Stimulated activated CD4-positive, alpha-beta T cell treated with anti-CD3 and anti-CD28 coated beads, Interleukin-12 subunit alpha, Interleukin-12 subunit beta, amount 100 ng/mL, for 24 hours (primary cell): ENCODE measurements at places on chromosomes 6 and 20.

- no peak for DNase-seq
Observed at GRCh38 chr6:53280207-53280606, 68.5 kb downstream of the ELOVL5 start.

- no peak for DNase-seq
Observed at GRCh38 chr6:44301782-44302564, 11.2 kb downstream of the AARS2 start.

GRCh38 chr6:90978046-90978445 is 391.2 kb upstream of the MAP3K7 start:
- no peak for DNase-seq

GRCh38 chr6:130307752-130308361 is 58.0 kb upstream of the TMEM200A start:
- DNase-seq, result no peak

- no peak for DNase-seq
Observed at GRCh38 chr6:125066140-125066539, 87.4 kb upstream of the TPD52L1 start.

DNA sequence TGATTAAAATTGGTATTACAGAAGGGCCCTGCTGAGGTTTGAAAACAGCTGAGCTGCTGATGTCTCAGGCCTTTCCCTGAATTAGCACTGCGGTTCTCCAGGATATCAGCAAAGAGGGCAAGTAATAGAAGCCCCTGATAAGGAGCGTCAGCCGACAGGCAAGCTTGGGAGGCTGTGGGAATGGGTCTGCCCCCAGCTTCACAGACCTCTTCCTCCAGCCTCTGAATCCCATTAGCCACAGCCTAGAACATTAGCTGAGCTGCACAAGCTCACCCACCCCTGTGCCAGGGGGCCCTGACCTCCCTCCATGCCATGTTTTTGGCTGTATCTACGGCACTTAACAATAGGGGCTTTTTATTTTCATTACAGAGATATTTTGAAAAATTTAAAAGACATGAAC is 59.9 kb downstream of the VAPB start:
- no peak for DNase-seq

DNA sequence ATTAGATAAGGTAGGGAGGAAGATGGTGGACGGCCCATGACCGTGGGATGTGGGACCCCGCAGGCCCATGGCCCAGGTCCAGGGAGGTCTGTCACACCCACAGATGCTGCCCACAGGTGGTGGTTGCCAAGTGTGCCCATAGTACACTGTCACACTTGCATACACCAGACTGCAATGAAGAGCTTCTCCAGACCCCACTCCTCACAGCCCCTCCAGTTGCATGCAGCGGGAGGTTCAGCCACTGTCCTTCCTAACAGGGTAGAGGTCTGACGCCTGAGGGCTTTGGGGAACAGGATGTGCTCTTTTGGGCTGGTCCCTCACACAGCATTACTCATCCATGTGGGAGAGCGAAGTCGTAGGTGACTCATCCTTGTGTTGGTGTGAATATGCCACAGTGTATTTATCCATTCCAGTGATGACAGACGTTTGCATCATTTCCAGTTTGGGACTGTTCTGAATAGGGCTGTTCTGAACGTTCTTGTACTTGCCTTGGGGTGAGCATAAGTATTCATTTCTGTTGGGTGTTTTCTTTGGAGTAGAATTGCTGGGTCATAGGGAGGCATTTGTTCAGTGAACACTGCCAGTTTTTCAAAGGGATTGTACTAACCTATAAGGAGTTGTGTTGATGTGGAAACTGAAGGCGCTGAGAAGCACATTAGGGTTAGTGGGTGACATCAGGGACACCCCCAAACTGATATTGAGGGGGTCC is 10.1 kb upstream of the PYGB start:
- DNase-seq, result no peak

DNA sequence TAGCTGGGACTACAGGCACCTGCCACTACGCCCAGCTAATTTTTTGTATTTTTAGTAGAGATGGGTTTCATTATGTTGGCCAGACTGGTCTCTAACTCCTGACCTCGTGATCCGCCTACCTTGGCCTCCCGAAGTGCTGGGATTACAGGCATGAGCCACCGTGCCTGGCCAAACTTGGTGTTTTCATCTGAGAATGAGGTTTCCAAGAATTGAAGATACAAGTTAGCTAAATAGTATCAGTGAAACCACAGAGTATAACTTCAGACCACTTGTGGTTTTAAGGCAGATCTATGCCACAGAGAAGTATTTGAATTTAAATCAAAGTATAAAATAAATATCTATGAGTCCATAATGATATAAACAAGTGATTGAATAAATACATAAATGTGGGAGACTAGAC is 70.1 kb downstream of the SLC16A10 start:
- no peak for DNase-seq

DNA sequence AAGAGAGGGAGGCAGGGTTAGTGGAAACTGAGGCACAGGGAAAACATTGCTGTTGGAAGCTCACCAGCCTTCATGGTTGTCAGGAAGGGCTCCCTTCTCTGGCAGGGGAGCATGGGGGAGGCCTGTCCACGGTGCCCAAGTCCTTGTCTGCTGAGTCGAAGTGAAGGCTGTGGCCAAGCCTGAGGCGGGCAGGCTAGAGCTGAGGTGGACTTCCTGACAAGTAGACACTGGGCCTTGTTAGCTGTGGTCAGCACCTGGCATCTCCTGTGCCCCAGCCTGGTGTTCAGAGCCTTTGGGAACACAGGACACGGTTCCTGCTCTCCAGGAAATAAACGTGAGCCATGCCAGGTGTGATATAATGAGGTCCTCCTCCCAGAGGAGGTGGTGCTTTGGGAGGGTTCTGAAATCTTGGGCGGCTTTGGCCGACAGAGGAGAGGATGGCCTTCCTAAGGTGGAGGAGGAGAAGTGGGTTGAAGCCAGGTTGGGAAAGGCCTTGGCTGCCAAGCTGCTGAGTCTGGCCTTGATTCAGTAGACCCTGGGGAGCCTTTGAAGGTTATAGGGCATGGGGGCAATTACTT is 138.4 kb upstream of the RNF24 start:
- no peak for DNase-seq

DNA sequence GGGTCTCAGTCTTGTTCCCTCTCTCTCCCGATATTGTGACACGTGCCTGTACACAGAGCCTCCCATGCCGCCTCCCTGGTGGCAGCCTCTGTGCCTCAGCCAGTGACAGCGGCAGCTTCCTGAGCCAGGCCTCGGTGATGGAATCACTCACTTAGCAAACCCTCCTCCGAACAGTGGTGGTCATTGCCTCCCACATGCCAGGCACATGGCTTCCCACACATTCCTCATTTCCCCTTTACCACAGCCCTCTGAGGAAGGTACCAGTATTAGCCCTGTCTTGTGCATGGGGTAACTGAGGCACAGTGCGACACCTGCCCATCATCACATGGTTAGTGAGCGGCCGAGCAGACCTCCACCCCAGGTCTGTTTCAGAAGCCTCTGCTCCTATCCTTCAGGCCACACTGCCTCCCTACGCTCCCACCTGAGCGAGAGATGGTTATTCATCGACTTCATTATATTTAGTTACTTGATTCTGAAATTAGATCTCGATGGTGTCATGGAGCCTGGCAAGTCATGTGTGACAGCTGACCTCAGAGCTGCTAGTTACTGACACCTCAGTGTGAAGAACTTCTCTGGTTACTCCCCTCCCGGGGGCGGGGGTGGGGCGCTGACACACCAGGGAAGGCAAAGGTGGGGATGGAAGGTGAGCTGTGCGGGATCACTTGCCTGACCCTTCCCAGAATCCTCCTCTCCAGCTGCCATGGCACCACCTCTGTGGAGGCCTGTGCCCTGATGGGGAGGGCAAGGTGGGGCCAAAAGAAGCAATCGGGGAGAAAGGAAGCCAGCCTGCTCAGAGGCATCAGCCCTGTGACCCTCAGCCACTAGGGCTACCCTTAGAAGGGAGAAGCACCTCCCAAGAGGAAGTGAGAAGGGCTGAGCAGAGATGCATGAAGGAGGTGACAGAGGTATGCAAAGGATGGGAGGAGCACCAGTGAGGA is 17.9 kb downstream of the MDGA1 start:
- DNase-seq, result no peak

DNA sequence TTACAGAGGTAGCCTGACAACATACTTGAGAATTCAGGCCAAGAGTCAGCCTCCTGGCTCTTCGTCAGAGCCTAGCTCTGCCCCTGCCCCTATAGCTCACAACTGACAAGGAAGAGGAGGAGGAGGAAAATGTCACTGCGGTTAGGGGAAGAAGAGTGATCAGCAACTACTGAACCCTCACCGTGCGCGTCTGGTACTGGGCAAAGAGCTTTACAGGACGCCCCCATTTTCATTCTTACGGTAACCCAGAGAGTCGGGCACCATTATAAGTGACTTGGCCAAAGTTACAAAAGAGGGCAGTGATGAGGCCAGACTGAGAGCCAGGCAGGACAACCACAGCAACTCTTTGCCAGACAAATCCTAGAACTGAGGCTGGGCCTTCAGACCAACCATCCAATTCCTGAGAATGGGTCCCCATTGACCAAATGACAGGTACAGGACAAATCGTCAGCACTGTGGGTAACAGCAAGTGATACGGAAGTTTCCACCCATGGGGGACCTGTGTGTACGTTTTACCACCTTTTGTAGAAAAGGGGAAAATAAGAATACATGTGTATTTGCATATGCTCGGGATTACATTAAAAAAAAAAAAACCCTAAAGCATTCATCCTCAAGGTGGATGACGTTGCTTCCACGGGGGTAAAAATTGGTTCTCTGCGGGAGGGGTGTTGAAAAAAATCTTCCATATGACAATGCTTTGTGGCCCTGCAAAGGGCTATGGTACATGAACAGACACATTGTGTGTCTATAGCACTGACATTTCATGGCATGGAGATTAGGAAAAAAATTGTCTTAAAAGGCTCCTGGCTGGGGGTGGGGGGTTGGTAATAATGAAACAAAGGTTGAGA is 118.0 kb downstream of the NFATC2 start:
- DNase-seq, result no peak

- DNase-seq, result no peak
Observed at GRCh38 chr6:134826889-134827737, 122.8 kb downstream of the ALDH8A1 start.

DNA sequence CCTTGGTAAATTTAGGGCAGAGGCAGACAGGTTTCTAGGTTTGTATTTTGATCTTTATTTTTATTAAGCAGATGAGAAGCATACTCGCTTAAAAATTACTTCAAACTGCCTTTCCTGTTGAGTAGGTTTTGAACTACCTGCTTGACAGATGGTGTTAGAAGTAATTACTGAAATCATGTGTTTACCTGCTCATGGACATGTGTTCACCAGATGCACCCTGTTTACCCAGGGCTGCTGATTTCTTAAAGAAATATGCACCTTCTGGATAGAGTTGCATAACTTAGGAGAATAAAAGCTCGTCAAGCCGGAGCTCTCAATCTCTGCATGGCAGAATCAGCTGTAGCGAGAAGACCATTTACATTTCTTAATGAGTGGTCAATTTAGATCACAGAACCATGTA is 165.1 kb downstream of the CDKAL1 start:
- DNase-seq, result no peak
